Smooth muscle cell of the umbilical artery (primary cell): ENCODE measurements at places on chromosomes 16 and 17. TPM values are rescaled to one million over a fixed set of nuclear protein-coding genes. Genes with fewer than 3 reads are reported as not detected.

The ENPP7 gene
- not detected in 2 replicates for total RNA-seq

The SOX15 gene
- total RNA-seq = 0.30 and 0.32 TPM in 2 replicates

The LRRC37A gene
- 2.1 and 2.6 TPM in 2 replicates for total RNA-seq

The AIPL1 gene
- not detected in 2 replicates for total RNA-seq

The SOX9 gene
- total RNA-seq = 1.8 and 11.9 TPM in 2 replicates
